ENCODE measurements at places on chromosomes 16 and 17.

GRCh38 chr17:65061646-65062045 is 5.1 kb upstream of the GNA13 start:
- DNase-seq: no peak

GRCh38 chr16:85225721-85226120 is 113.4 kb upstream of the CIBAR2 start:
- no peak for DNase-seq

DNA sequence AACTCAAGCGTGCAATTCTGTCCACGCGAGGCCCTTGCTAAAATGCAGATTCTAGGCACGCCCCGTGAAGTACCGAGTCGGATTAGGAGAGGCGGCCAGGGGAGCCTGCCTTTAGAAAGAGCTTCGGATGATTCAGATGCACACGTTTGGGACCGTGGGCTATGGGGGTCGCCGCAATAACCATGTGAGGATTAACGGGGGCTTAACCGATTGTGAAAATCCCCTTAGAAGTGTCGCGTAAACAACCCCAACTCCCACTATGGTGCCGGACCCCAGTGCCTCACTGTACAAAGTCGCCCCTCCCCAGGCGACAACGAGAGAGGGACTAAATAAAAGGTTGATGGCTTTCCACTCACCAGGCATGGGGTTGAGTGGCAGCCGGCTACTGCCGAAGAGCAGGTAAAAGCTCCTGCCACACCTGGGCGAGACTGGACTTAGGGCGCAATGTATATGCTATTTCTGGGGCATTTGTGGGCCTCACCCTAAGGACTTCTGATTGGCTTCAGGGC is 635 bp upstream of the SP2 start:
- no peak for DNase-seq

DNA sequence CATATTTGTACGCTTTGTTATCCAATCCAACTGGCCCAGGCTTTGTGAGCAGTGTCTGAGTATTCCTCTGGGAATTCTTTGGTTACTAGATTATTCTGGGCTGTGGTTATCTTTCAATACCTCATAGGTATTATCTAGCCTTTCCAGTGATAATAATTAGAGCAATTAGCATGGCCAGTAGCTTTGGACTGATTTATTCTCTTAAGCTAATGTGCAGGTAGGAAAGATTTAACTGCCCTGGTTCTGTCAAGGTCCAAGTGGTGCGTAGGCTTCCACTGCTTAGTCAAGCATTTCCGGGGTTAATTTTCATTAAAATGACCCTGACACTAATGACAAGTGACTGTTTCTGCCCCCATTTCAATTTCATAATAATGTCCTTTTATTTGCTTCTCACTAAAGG is 54.2 kb upstream of the PMFBP1 start:
- no peak for DNase-seq

DNA sequence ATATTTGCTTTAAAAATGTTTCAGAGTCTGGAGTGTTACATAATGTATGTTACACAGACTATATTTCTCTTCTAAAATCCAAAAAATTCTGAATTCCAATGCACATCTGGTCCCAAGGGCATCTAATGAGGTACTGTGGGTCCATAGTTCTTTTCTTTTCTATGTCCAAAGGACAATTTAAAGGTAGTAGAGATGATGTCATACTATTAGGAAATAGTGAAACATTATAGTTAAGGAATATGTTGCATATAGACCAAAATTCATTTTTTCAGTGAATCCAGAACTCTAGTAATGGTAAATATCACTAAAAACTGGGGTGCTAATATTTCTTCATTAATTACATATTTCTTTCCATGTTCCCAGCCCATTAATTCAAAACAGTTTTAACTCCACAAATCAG is 23.0 kb downstream of the NME2 start:
- no peak for DNase-seq

GRCh38 chr17:8859027-8859803 is 8.3 kb downstream of the PIK3R6 start:
- DNase-seq: no peak

GRCh38 chr16:12429756-12430155 is 373.9 kb downstream of the CPPED1 start:
- DNase-seq: no peak

DNA sequence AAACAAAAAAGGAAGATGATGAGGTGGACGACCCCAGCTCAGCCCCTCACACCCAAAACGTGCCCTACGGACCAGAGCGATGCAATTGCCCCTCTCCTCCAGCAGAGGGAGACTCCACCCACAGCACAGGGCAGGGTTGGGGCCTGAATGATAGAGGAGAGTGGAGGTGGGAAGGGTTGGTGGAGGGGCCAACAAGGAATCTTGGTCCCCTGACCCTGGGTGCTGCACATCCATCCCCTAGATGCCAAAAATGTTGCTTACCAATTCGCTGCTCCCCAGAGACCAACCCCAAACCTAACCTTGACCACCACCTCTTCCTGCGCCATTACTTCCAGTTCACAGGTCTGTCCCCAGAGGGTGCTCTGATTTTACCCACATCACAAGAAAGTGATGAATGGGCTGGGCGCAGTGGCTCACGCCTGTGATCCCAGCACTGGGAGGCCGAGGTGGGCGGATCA is 12.9 kb downstream of the P2RX5 start:
- peak; percentile 39 for DNase-seq

DNA sequence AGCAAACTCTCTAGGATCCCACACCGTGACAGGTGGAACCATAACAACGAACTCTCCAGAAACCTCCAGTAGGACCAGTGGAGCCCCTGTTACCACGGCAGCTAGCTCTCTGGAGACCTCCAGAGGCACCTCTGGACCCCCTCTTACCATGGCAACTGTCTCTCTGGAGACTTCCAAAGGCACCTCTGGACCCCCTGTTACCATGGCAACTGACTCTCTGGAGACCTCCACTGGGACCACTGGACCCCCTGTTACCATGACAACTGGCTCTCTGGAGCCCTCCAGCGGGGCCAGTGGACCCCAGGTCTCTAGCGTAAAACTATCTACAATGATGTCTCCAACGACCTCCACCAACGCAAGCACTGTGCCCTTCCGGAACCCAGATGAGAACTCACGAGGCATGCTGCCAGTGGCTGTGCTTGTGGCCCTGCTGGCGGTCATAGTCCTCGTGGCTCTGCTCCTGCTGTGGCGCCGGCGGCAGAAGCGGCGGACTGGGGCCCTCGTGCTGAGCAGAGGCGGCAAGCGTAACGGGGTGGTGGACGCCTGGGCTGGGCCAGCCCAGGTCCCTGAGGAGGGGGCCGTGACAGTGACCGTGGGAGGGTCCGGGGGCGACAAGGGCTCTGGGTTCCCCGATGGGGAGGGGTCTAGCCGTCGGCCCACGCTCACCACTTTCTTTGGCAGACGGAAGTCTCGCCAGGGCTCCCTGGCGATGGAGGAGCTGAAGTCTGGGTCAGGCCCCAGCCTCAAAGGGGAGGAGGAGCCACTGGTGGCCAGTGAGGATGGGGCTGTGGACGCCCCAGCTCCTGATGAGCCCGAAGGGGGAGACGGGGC is 1.3 kb downstream of the SPN start:
- no peak for DNase-seq

- no peak for DNase-seq
These were observed 27.2 kb upstream of the IL17C start for GRCh38 chr16:88610909-88611812.

DNA sequence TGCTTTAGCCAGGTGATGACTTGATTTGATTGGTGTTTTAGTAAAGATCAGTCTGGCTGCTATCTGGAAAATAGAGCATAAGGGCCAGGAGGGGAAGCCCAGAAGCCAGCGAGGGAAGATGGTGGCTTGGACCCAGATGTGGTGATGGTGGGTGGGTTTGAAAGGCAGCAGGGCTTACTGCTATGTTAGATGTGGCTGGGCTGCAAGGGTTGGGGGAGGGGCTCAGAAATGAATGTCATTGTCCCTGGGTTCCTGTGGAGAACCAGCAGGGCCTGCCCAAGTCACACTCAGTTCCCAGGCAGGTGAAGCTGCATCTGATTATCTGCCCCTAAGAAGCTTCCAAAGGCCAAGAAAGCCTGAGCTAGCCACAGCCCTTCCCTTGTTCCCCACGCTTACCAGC is 71.7 kb upstream of the BRD7 start:
- no peak for DNase-seq

DNA sequence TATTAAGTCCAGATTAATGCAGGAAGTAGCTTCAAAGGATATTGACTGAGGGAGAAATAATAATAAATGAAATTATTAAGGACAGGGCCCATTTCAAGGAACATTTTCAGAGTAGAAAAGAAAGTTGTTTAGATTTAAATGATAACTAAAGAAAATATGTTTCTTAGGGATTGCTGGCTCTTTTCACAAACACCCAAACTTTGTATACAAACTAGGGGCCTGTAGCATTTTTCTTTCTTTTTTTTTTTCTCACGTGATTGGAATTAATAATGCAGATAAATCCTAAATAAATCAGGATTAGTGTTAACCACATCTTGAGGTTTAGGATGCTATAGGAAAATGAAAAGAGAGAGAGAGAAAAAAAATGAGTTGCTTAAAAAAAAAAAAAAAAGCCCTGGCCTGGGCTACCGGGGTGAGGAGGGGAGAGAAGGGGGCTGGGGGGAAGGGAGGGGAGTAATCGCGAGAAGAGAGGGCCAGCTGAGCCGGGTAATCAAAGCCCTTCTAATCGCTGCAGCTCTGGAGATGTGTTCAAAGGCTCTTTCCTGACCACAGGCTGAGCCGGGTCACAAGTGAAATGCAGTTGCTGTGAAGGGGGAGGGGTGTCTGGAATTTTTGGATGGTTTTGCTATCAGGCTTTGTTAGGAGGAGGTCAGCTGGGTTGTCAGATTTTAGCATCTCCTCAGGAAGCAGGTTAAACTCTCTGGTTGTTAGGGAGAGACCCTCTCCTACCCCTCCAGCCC is 104.6 kb upstream of the ZFHX3 start:
- no peak for DNase-seq

DNA sequence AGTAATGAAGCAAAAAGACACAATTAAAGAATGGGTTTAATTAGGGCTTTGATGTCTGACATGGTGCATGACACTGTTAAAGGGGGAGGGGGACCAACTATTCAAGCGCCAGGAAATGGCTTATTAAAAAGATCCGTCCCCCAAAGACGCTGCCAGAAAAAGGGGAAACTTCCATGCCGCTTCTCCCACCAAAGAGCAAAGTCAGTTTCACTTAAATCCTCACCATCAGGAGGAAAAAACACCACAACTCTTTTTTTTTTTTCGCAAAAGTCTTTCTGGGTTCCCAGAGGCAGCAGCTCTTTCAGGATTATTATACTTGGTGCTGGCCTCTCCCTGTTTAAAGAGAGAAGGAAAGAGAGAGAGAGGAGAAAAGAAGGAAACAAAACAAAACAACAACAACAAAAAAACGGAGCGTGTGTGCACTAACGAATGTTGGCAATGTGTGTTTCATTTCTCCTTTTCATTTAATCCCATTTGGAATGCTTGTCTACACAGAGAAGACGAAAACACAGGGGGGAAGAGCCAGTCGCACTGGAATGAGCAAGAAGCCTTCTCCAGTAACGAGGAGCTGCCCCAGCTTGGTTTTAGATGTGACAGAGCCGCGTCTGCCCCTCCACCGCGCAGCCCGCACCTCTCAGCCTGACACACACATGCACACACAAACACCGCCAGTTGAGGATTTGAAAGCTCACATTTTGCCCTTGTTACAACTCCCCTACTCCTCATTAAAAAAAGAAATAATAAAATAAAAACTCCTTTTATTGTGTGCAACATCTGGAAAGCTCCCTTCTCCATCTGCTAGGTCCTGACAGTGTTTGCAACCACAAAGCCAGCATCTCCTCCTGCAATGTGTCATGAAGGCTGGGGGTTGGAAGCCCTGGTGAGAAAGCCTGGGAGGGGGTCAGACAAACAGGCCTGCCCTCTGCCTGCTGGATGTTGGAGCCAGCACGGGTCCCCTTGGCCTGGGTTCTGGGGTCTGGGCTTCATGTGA is 32.7 kb upstream of the AXIN2 start:
- DNase-seq: no peak

DNA sequence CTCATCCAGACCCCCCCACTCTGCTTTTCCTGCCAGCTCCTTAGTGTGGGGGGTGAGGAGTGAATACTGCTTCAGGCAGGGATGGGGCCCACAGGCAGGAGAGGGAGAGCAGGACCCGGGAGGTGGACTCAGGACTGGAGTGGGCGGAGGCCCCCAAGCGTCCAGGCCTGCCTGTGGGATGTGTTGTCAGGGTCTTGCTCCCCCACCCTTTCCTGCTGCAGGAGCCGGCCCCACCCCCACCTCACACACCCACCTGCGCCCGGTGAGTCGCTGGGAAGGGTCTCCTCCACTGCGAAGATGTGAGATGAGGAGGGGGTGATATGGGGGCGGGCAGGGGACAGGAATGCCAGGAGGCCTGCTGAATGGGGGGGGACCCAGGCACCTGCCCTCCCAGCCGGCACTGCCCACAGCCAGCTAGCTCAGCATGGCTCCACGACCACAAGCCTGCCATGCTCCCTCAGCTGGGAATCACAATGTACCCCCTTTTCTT is 1.1 kb downstream of the FAM171A2 start:
- no peak for DNase-seq

DNA sequence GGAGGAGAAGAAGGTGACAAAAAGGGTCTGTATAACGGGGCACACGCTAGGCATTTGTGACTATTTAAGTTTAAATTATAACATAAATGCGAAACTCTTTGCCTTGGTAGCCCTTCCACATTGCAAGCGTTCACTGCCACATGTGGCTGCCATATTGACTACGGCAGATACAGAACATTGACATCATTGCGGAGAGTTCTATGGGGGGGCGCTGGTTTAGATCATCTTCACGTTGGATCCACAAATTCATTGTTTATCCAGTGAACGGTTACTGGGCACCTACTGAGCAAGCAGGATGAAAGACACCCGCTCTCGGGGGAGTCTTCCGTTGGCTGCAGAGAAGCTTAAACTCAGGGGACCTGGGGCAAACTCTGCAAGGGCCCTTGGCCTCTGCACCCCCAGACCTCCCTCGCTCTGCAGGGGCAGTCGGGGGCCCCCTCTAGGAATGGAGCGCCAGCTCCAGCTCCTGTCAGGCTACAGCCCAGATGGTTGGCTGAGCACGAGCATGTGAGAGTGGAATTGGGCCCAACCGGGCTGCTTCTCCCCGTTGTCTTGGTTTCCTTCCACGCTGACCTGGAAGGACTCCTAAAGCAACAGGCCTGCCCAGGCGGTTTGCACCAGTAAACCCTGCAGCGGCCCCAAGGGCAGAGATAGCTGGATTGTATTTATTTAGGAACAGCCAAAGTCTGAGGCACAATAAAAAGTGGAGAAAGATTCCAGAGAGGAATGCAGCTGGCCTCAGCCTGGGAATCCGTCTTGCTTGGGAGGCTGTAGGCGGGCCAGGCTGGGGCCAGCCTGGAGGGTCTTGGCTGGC is 172.2 kb downstream of the SEC14L1 start:
- no peak for DNase-seq

DNA sequence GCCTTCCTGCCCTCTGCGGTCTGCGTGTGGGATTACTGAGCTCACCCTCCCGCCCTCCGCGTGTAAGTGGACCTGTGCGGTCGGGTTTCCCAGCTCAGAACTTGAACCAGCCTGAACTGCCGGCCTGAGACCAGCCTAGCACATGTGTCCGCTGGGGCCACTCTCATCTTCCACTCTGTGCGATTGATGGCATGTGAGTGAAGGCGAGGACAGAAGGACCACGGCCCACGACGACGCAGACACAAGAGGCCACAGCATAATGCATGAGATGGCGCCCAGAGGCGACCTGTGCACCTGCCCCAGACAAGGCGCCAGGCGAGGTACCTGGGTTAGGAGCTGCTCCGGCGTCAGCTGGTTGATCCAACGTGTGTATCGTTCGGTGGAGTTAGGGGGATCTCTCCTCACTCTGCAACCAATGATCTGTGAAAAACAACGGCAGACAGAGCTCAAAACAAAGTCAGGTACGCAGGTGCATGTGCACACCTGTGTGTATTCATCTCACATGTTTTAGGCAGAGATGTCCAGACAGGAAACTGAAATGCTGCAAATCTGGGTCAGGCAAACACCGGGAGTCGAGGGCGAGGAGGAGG is 74.5 kb upstream of the METRNL start:
- no peak for DNase-seq
